ENCODE measurements at places on chromosomes 5 and 9.

GRCh38 chr9:15642369-15642962 is 89.6 kb downstream of the CCDC171 start:
- no peak for DNase-seq

DNA sequence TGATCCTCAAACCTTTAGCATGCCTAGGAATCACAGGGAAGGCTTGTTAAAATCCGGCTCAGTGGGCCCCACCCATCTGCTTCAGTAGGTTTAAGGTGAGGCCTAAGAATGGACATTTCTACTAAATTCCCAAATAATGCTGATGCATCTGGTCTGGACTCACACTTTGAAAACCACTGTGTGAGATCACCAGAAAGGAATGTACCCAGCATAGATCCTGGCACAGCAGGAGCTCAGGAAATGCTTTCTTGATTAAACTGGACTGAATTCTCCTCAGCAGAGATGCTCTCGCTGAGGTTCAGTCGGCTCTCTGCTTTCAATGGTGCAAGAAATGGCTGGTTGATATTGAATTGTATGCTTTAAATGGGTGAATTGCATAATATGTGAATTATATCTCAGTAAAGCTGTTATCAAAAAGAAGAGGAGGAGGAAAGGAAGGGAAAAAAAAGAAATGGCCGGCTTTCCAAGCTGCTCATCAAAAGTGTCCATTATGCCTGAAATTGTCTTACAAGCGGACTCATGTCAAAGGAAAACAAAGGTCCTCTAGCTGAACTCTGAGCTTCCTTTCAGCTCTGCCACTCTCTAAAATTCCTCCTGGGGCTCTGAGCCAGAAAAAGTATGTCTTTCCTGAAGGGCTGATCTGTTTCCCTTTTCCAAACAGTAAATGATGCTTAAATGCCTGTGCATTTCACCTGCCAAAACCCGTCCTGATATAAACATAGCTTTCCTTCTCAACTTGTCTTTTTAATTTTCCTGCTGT is 77.6 kb upstream of the SAP30L start:
- peak; percentile 85 for DNase-seq

DNA sequence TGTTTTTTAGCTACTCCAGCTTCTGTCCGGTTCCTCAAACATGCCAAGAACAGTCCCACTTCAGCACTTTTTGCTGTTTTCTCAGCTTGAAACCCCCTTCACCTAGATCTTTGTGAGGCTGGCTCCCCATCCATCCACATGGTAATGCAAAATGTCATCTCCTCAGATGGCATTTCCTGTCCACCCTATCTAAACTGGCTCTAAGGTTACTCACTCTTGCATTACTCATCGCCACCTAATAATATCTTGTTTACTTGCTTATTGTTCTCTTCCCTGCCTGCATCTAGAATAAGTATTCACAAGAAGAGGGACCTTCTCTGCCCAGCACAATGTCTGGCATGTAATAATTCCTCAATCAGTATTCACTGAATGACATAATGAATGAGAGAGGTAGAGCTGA is 220.1 kb downstream of the FAM114A2 start:
- DNase-seq: no peak

DNA sequence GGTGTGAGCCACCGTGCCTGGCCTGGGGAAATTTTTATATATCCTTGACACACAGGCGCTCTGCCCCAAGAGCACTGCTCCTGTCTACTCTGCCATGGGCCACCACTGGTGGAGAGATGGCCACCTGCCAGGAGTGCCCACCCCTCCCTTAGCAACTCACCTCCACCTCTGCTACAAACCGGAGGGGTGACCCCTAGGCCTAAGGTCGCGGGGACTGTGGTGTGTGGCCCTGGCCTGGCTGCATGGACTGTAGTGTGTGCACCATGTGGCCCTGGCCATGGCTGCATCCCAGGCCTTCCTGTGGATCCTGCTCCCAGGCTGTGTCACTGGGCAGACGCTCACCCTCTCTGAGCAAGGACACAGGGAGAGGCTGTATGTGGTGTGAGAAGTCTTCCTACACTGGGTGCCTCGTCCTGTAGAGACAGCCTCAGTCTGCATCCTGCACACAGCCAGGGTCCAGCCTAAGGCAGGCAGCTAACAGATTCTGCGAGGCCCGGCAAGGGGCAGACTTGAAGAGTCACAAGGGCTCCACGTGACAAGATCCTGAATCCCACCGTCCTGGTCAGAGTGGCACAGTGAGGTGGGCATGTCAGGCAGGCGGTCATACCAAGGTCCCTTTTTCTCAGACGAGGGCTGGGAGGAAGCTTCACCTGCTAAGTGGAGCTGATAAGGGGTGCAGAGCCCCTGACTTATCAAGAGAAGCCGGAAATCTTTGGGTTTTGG is 10.3 kb downstream of the NINJ1 start:
- DNase-seq: no peak

GRCh38 chr9:134406366-134407120 is 80.3 kb downstream of the RXRA start:
- DNase-seq: peak; percentile 27

DNA sequence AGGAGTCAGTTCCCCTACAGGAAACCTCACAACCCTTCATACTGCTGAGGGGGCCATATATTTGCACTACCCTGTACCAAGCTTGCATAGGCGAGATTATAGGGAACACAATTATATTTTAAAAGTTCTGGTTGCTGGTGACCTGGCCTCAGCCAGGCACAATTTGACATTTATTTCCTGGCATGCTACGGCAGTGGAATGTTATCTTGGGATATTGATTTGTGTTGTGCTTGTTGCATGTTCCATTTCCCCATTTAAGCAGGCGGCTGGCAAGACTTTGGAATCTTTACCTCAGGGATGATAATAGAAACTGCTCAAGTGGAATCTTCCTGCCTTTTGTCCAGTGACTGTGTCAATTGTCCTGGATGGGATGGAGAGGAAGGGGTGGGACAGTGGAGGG is 67.0 kb upstream of the RPS23 start:
- DNase-seq: no peak

DNA sequence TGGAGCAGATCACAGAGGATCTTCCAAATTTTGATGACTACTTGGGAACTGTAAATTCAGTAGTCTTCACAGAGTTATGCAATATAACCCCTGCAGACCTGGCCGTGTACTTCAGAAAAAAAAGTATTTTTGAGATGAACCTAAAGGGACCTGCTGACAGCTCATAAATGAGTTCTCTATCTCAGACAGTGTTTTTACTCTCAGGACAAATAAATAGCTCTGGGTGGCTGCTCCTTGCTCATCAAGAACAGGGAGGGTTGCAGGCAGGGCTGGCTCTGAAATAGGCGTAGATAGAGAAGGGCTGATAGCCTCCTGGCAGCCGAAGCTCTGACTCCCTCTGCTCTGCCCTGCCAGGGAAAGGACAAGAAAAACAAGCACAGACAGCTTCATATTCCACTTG is 64.8 kb downstream of the PLAC8L1 start:
- DNase-seq: no peak

DNA sequence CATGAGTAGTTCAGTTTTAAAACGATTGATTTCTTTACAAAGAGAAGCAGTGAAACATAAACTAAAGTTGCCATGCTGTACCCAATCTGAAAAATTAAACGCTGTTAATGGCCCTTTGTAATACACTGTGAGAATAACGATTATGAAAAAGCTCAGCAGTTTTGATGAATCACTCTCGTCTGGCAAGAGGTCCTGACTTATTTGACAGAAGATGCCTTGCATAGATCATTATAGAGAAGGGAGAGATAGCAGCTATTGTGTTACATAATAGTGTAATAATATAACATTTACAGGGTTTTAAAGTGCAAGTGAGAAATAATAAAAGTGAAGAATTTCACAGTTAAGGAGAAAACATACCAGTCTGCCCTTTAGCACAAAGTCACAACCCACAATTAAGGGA is 361.5 kb upstream of the CDH10 start:
- DNase-seq: no peak

GRCh38 chr9:126965541-126966428 is 51.2 kb downstream of the RALGPS1 start:
- DNase-seq: peak; percentile 52

- DNase-seq: no peak
These were observed 9.4 kb upstream of the ABO start for GRCh38 chr9:133284362-133284761.

GRCh38 chr5:82551192-82551591 is 273.0 kb upstream of the RPS23 start:
- DNase-seq: no peak

DNA sequence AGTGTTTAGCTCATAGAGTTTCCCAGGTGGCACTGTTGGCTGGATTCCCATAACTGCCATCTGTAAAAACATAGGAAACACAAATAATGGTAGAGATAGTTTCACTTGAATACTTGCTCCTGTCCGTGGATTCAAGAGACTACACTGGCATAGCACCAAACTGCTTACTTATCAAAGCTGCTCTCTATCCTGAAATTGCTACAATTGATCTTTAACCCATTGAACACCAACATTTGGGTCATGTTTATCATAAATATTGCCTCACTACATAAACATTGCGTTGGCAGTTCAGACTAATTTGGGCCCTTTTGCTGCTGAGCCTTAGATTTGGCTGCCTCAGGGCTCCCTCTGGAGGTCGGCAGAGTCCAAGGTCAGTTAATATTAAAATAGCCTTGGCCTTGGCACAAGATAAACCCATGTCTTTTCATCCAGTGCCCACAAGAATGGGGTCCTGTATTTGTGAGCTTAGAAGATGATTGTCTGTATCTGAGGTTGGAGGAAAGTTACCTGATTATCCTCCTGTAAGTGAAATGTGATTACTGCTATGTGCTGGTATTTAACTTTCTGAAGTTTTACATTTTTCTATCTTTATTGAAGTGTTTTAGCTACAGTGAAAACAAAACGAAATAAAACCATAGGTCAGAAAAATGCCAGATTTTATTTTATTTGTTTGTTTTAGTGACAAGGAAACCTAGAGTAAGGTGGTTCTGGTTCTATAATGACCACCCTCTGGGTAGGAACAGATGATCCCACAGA is 4.0 kb upstream of the RANBP3L start:
- peak; percentile 8 for DNase-seq

- peak; percentile 84 for DNase-seq
These were observed 28.8 kb downstream of the TMEM174 start for GRCh38 chr5:73201547-73202513.

GRCh38 chr5:50340757-50341156 is 100.3 kb downstream of the EMB start:
- DNase-seq: no peak

GRCh38 chr9:91591627-91592026 is 168.0 kb upstream of the NFIL3 start:
- no peak for DNase-seq

GRCh38 chr5:95178046-95178651 is 106.7 kb downstream of the MCTP1 start:
- DNase-seq: no peak

GRCh38 chr5:59143926-59144333 is 561.1 kb downstream of the RAB3C start:
- DNase-seq: no peak

GRCh38 chr9:19033015-19033414 is at the start of gene SAXO1:
TSS of gene SAXO1 (minus strand) at chr9:19033209. CDS start at chr9:19032908, 301 bp downstream.
- DNase-seq: no peak

DNA sequence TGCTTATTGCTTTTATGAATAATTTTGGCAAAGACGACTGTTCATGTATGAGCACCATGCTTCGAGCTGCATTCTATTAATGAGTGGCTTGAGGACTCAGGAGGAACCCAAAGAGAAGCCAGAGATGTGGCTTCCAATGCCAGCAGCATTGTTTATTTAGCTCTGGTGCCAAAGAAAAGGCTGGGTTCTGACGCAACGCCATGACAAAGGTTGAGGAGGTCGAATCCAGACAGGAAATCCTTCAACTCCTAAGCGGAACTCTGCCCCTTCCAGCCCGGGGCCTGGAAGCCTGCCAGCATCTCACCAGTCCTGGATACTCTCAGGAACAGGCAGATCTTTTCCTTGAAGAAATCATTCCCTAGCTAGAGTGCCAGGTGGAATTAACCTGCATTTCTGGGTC is 104.4 kb downstream of the ARHGAP26 start:
- DNase-seq: no peak

- DNase-seq: peak; percentile 44
These were observed 500.0 kb downstream of the DIRAS2 start for GRCh38 chr9:90142580-90142979.

- no peak for DNase-seq
These were observed 7.0 kb upstream of the LHX2 start for GRCh38 chr9:124004593-124004992.

GRCh38 chr9:38699337-38699736 is 20.6 kb downstream of the FAM240B start:
- DNase-seq: no peak

DNA sequence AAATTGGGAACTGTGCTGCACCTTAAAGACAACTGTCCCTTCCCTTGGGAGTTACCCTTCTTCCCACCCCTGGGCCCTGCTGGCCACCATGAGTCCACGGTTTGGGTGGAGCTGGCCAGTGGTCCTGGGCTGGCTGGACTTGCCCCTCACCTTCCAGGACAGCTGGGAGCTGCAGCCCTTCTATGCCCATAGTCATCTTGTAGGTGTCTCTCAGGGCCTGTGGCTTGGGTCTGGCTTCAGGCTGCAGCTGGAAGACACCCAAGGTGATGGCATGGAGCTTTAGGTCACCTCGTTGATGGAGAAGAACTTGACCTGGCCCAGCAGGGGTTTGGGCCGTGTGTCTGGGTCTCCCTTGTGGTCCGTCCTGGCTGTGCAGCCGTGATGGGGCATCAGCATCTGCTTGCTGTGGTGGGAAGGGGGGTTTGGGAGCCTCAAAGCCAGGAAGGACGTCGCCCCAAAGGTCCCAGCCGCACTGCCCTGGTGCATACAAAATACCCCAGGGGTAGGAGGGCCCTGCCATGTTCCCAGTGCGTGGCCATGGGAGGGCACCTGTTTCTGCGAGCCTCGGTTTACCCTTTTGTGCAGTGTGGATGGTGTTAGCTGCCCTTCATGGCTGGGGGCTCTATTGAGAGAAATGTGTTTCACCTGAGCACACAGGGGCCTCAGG is 8.9 kb downstream of the WNK2 start:
- no peak for DNase-seq

DNA sequence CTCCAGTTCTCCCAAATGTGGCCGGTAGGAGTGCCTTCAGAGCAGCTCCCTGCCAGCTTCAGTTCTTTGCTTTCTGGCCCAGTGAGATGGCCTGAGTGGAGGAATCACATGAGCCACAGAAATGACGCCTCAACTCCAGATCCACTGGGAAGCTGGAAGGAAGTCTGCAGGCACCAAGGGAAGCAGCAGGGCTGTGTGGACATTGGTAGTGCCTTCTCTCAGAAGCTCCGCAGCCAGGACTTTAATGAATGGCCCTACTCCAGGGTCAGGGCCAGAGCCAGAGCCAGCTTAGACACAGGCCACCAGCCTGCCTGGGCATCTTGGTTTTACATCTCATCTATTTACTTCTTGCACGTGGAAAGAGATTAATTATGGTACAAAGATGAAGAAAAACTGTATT is 12.0 kb upstream of the PSMB7 start:
- no peak for DNase-seq

- DNase-seq: peak; percentile 86
These were observed at the start of gene CAST for GRCh38 chr5:96661855-96662724. TSS of gene CAST (plus strand) at chr5:96662376. CDS start at chr5:96662423, 47 bp downstream.

Data from trophoblast cell (in vitro differentiated cells and primary cell).